Stimulated activated naive CD4-positive, alpha-beta T cell treated with Interleukin-2 at 50 U/mL for 16 hours (primary cell): ENCODE measurements at places on chromosomes 12 and 14.

GRCh38 chr12:133129368-133130037, 571 bp downstream of the ZNF891 start:
- no peak for DNase-seq

DNA sequence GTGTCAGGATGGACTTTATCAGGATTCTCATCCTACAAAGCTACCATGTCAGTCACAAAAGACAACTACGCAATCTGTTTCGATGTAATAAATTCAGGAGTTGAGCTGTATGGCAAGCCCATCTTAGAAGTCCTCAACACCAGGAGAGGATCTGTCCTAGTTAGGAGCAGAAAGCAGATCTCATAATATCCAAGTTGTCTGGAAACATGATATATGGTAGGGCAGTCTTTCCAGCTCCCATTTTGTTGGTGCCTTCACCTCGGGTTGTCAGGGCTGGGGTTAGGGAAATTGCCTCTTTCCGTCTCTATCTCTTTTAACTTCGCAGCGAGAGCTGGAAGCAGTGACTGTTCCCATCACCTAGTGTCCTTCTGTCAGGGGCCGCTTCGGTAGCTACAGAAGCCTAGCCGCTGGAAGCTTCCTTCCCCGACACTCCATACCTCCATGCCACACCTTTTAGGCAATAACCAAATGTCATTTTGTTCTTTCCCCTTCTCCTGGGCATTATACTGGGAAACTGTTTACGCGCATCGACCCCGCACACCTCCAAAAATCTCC, 1.4 kb downstream of the NIN start:
- no peak for DNase-seq

- no peak for DNase-seq
Observed at GRCh38 chr12:109115758-109116610, at the start of gene ACACB. ACACB (plus strand) TSS chr12:109116587; CDS start chr12:109139406, 22,819 bp downstream.

DNA sequence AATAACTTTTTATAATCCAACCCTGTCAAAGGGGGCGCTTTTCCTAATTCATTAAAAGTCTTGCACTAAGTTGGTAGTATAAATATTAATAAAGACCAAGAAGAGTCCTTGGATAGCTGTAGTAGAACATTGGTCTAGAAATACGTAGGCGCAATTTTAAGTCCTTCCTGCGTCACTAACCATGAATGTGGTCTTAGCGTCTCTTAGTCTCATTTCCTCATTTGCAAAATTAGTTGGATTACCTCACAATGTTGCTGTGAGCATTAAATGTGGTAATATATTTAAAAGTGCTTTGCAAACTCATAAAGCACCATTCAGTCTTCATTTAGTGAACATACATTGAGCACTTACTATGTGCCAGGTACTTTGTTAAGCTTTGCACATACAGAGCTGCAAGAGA, 149.7 kb downstream of the AEBP2 start:
- DNase-seq, result no peak

DNA sequence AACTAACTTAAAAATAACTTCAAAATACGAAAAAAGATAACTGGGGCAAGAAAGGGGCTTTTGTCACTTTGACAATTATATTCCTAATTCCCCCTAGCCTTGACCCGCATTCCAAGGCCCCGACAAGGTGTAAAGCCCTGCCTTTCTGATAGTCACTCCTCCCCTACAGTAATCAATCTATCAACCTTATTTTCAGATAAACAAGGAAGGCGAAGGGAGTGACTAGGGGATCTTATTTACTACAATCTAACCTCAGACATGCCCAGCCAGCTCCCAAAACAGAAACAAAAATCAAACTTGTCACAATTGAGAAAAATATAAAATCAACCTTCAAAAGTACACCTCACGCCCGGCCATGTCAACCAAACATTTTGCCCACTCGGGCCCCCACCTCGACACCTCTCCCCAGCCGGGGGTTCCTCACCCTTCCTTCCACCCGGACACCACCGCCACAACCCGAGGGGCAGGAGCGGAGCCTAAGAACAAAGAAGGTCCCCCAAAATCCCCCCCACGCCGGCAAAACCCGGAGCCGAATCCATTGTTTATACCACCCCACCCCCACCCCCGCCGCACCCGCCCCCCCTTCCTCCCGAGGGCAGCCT, 562 bp downstream of the ZFYVE1 start:
- DNase-seq, result no peak

- no peak for DNase-seq
Observed at GRCh38 chr14:33602396-33602795, 348.5 kb downstream of the EGLN3 start.

- no peak for DNase-seq
Observed at GRCh38 chr12:117370588-117370987, 9.2 kb upstream of the NOS1 start.

DNA sequence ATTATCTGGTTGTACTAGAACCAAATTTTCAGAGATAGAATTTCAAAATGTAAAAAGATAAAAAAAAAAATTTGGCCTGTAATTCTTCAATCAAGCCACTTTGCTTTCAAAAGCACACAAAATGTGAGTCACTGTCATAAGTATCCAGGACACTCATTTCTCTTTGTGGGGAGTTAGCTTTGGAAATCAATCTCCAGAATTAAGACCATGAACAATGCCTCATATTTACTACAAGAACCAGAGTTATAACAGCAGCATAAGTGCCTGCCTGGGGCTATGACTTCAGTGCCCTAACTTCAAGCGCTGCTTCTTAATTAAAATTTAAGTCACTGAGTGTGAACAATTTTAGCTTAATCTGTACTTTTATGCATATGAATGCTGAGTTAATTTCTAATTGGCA, 162.1 kb downstream of the C12orf42 start:
- DNase-seq, result no peak

GRCh38 chr14:103109535-103110441, 13.5 kb upstream of the TNFAIP2 start:
- no peak for DNase-seq

GRCh38 chr14:101360054-101360911, 201.0 kb upstream of the DIO3 start:
- DNase-seq, result no peak

- no peak for DNase-seq
Observed at GRCh38 chr12:7605900-7606465, 59.7 kb downstream of the APOBEC1 start.

DNA sequence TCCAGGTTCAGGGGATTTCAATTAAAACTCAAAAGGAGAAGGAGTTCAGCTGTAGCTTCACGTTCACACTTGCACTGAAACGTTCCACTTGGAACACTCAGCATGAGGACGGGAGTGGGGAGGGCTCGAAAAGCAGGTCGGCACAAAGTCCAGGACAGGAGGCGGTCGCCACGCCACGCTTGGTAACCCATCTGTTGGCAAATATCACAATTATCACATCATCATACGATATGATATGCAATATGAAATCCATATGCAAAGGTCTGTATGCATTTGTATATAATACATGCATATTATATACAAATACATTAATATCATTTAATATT, 17.2 kb downstream of the ADGRD1 start:
- DNase-seq, result no peak

DNA sequence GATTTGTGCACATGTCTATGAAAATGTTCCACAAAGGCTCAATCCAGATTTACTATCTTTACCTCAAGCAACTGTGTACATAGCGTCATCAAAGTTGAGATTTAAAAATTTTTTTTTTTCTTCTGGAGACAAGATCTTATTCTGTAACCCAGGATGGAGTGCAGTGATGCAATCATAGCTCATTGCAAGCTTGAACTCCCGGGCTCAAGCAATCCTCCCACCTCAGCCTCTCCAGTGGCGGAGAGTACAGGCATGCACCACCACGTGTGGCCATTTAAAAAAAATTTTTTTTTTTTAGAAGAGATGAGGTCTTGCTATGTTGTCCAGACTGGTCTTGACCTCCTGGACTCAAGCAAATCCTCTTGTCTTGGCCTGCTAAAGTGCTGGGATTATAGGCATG, 2.3 kb downstream of the COCH start:
- no peak for DNase-seq

GRCh38 chr14:62952226-62952625, 93.0 kb downstream of the KCNH5 start:
- no peak for DNase-seq

DNA sequence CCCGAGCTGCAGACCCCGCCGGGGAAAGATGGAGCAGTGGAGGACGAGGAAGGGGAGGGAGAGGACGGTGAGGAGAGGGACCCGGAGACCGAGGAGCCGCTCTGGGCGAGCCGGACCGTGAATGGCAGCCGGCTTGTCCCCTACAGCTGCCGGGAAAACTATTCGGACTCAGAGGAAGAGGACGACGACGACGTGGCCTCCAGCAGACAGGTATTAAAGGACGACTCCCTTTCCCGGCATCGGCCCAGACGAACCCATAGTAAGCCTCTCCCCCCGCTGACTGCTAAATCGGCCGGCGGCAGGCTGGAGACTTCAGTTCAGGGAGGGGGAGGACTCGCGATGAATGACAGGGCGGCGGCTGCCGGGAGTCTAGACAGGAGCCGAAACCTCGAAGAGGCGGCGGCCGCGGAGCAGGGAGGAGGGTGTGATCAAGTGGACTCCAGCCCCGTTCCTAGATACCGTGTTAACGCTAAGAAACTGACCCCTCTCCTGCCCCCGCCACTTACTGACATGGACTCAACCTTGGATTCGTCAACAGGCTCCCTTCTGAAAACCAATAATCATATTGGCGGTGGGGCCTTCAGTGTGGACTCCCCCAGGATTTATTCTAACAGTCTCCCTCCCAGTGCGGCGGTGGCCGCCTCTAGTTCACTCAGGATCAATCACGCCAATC, 962 bp downstream of the LEMD3 start:
- peak; percentile 48 for DNase-seq

DNA sequence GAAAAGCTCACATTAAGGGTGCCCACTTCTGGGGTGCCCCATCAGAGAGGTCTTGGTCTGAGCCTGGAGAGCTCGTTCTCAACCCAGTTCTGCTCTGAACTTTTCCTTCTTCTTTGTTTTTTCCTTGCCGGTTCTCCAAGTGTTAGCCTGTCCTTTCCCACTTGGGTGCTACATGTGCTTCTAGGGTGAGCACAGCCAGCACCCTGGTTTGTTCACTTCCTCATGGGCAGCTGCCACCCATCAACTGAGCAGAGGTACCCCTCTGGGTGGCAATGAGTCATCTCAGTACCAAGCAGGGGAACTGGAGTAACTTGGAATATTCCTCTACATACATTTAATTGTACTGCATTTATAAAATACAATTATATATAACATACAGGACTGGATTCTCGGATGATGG, 3.9 kb upstream of the SYNE3 start:
- no peak for DNase-seq

DNA sequence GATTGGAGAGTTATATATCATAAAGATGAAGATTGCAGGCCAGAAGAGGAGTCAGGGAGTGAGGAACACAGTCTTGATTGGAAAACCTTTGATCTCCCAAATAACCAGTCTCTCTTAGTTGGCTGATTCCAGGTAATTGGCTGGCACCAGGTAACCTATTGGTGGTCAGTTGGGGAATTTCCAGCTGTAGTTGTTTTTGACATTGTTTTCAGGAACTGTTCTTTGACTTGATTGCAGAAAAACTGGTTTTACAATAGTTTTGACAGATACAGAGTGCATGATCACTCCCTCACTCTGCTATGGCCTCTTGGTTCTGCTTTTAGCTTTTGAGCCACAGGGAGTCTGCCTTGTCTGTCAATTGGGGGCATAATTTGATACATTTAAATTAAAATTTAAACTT, 71.6 kb downstream of the ZNF641 start:
- DNase-seq, result no peak

GRCh38 chr14:20262642-20263128, 23.6 kb downstream of the OR11H4 start:
- no peak for DNase-seq

- DNase-seq, result no peak
Observed at GRCh38 chr14:54105898-54106297, 149.3 kb upstream of the BMP4 start.

GRCh38 chr12:93537769-93538168, 34.7 kb upstream of the SOCS2 start:
- DNase-seq, result no peak

DNA sequence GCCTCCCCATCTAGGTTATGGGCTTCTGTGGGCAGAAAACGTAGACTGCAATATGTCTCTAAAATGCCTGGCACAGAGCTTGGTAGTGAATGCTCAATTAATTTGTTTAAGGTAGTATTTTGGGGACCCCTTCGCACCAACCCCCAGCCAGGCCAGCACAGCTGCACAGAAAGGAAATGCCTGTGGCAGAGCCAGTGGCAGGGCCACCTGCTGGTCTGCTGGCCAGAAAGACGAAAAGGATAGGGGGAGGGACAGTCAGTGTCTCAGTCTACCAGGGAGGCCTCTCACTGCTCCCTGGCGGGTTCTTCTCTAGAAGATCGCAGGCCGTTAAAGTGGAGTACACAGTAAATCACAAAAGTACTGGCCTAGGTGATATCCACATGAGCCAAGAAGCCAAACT, 3.5 kb downstream of the RAB15 start:
- DNase-seq, result no peak

GRCh38 chr14:94697773-94698556, 71.9 kb downstream of the GSC start:
- DNase-seq, result no peak
